ENCODE measurements at places on chromosomes 7 and 10.

DNA sequence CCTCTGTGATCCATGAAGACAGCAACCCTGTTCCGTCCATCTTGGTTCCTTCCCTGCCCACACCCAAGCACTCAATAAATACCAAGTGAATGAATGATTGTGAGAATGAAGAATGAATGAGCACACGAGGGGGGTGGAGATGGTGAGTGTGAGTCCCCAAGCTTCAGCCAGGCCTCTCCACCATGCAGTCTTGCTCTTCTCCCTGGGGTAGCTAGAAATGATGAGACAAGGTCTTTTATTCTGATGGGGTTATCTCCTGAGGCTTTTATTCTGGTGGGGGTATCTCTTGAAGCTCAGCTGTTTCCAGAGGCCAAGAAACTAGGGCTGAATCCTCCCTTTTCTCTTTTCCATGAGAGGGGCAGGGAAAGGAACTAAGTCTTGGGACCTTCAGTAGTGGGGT is 57.0 kb downstream of the ELFN1 start:
- DNase-seq = no peak

DNA sequence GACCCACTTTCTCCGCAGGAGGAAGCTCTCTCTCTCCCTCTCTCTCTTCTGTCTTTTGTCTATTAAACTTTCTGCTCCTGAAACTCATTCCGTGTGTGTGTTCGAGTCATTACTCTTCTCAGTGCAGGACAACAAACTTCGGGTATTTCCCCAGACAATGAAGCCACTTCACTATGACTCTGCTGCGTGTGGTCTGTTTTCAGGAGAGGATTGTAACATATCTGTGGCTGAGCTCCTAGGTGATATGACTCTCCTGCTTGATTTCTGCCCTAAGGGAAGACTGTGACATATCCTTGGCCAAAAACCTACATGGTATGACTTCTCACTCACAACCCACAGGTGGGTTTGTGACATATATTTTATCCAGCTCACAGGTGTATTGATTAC is 39.9 kb upstream of the ZNF107 start:
- DNase-seq = no peak

DNA sequence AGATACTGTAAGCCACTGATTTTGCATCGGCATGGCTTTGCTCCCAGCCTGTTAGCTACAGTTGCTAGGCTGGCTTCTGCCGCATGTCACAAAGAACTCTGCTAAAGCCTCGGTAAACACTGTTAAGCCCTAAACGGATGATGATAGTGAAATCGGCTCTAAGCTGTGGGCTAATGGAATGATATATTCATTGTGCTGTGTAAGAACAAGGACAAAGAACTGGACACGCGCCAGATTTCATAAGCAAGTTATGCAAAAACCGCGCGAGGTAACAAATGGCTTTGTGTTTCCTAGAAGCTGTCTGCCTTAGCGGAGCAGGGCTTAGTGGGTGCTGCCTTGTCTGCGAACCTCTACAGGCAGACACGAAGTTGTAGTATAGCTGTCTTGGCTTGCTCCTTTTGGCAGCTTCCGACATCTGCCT is 331.3 kb upstream of the COBL start:
- DNase-seq = no peak

- no peak for DNase-seq
These were observed 4.8 kb upstream of the CYP3A43 start for GRCh38 chr7:99822731-99823718.

DNA sequence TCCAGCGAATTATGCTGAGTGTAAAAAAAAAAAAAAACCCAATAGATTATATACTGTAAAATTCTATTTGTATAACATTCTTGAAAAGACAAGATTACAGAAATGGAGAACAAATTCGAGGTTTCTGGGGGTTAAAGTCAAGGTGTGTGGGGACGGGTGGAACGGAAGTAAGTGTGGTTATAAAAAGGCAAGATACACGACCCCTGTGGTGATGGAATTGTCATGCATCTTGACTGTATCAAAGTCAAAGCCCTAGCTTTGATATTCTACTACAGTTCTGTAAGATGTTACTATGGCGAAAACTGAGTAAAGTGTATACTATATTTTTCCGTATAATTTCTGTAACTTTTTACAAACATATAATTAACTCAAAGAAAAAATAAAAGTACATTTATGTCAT is 718.2 kb upstream of the PCDH15 start:
- DNase-seq = no peak

DNA sequence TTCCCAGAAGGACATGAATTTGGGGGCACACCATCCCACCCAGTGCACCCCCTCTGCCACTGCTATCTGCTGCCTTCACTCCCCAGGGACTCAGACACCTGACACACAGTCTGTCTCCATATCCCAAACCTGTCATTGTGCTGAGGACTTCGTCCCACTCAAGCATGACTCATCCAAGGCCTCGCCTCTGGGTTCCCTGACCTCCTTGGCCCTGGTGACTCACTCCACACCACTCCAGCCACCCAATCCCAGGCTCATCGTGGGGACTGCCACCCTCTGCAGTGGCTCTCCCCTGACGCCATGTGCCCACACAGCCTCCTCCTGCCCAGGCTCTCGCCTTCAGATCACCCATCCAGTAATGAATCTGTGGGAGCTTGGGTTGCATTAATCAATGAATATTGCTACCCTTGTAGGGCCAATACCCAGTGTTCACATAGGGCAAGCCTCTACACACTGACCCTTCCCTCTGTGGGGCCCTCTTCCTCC is 6.6 kb upstream of the INSIG1 start:
- DNase-seq = no peak

DNA sequence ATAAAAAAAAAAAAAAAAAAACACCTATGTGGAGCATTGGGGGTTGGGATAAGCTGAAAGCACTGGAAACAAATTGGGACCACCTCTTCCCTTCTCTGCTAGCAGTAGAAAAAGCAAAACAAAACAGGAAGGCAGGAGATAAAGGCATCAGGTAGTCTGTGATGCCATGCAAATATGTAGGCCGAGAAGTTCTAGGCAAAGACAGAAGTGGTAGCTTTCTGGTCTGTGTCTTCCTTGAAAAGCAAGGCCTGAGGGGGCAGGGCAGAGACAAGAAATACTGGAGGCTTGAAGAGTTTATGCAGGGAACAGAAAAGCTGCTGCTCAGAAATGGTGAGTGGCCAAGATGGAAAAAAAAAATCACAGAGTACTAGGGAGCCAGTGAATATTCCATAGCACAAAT is 111.1 kb downstream of the ELMO1 start:
- DNase-seq = no peak

GRCh38 chr10:133422807-133423771 is 1.3 kb downstream of the SPRN start:
- DNase-seq = no peak

GRCh38 chr7:84497873-84498272 is 303.3 kb upstream of the SEMA3A start:
- DNase-seq = no peak

- no peak for DNase-seq
These were observed 202.8 kb upstream of the SMIM30 start for GRCh38 chr7:113321201-113321600.

DNA sequence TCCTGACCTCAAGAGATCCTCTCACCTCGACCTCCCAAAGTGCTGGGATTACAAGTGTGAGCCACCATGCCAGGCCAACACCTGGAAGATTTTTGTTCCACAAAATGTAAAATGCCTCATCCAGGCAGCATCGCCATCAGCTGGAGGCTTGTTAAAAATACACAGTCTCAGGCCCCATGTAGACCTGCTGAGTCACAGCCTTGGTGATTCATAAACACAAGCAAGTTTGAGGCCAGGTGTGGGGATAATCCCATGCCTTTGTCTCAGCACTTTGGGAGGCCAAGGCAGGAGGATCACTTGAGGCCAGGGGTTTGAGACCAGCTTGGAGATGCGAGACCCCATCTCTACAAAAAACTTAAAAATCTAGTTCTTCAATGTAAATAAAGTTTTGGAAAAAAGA is 49.1 kb upstream of the FOXK1 start:
- DNase-seq = no peak

DNA sequence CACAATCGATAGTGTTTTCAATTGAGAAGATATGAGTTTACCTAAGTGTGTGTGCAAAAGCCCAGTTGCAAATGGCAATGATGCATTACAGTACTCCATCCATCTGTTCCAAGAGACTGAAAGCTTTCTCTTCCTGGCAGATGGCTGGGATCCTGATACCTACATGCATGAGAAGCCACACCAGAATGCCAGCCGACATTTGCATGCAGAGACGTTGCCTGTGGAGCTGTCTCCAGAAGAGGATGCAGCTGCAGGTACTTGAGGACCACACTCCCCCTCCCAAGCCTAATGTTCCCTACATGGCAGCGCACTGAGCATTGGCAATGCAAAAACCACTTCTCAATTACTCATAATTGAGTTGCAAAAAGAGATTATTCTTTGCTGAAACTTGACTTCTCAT is 332.1 kb downstream of the WDR11 start:
- no peak for DNase-seq

GRCh38 chr7:67463316-67463715 is 466.7 kb downstream of the TYW1 start:
- no peak for DNase-seq
